ENCODE measurements at places on chromosomes 2 and 18.

DNA sequence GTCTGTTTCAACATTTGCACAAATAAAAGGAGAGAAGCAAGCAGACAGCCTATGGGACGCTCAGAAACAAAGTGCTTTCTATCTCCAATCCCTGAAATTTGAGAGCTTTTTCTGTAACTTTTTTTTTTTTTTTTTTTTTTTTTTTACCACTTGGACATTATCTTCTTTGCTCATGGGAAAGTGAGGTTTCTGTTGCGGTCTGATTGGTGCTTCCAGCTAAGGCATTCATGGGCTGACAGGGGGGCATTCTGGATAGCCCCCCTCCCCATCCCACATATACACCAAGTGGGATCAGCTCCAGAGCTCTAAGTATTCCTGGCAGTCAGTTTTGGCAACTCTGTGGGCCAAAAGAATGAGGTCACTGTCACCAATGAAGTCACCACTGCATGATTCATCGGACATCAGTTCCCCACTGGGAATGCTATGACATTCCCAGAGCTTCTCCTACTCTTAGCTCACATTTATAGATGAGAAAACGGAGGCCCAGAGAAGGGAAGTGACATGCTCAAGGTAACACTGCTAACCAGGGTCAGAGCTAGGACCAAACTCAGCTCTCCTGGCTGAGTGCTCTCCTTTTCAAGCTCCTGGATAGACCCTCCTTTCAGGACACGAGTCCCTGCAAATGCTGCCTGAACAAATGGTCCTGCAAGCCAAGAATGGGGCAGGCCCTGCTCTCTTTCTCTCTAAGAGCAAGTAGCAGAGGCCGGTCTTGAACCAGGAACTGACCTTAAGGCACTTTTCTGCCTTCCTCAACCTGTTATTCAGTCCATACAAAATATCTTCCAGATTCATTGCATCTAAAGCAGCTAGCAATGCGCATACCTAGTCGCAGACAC, 61.3 kb downstream of the TMEM247 start:
- DNase-seq = no peak

DNA sequence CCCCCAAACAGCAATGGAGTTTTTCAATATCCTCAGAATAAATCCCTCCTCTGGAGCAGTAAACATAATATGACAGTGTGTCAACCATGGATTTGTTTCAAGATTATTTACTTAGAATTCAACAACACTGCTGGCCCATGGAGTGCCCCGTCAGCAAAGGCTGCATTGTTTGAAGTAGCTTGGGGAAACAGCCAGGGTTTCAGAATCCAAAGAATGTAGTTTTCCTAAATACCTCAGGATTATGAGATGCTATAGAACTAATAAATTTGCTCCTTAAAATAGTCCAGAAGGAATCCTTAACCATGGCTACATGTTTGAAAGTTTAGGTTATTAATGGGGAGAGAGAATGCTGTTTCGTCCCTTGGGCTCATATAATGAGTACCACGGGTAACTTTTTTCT, 13.1 kb upstream of the CETN1 start:
- no peak for DNase-seq

GRCh38 chr2:134185639-134186038, 68.2 kb upstream of the MGAT5 start:
- no peak for DNase-seq

- DNase-seq = no peak
These were observed 84.6 kb upstream of the TFPI start for GRCh38 chr2:187638840-187639239.

DNA sequence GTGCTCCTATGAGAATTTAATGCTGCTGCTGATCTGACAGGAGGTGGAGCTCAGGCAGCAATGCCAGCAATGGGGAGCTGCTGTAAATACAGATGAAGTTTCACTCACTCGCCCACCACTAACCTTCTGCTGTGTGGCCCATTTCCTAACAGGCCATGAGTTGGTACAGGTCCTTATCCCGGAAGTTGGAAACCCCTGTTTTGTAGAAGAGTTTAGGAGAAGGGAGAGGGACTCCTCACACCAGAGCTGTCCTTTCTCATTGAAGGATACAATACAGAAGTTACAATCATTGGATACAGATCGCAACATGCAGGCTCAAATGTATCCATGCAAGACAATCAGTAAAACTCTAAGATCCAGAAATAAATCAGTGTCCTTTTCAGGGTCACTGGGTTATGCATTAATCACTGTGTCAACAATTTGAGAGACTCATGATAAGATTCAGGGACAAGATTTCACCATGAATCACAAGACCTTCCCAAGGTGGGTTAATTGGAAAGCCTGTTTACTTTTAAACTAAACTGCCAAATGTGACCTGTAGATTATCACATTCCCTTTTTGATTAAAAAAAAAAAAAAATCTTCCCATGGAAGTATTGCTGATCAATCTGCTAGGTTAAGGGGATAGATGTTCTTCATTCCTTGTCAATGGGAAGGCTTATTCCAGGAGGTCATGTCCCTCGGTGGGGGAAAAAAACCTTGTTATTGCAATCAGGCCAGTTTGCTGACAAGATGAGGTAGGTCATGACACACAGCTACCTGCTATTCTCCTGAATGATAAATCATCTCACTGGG, 97.2 kb downstream of the SP100 start:
- no peak for DNase-seq

DNA sequence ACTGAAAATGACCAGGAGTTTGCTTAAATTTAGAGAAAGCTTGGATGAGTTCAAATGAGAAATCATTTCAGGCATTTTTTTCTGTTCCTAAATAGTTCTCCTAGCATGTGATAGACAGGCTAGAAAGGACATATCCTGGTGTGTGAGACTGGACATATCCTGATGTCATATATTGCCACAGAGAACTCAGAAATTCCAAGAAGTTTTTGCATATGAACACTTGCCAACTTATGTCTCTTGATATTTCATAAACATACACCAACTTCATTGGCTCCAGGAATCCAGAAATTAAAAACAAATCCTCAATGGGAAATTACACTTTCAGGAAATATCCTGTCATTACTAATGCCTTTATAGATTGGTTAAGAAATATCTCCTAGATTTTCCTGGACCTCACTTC, 2.9 kb upstream of the SERPINB4 start:
- DNase-seq = no peak
